GM04504 (cell line): ENCODE measurements at places on chromosomes 7 and 10.
A peak's percentile ranks its signal among the peaks of the same experiment; 100 is the strongest.

- no peak for DNase-seq
These were observed 1.7 kb downstream of the CDK6 start for GRCh38 chr7:92834507-92835260.

GRCh38 chr7:50554431-50555322, 10.5 kb downstream of the DDC start:
- no peak for DNase-seq

DNA sequence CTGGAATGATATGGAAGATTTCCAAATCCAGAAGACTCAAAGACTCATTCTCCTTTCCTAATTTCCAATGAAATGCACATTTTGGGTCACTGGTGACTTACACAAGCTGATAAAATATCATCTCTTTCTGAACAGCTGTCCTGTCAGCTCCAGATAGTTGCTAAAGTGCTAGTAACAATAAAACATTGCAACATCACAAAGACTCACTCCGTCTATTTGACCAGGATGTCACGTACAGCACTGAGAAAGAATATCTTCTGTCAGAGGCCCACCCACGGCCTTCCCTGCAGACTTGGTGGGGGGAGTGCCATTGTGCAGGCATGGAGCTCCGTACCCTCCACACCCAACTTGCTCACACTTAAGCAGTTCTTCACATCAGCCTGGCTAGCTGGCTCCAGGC, 78.9 kb upstream of the EGR2 start:
- peak; percentile 56 for DNase-seq

GRCh38 chr7:47249361-47249760, 332.6 kb downstream of the TNS3 start:
- no peak for DNase-seq

- DNase-seq, result no peak
These were observed 426.4 kb downstream of the TYW1 start for GRCh38 chr7:67423065-67423464.

DNA sequence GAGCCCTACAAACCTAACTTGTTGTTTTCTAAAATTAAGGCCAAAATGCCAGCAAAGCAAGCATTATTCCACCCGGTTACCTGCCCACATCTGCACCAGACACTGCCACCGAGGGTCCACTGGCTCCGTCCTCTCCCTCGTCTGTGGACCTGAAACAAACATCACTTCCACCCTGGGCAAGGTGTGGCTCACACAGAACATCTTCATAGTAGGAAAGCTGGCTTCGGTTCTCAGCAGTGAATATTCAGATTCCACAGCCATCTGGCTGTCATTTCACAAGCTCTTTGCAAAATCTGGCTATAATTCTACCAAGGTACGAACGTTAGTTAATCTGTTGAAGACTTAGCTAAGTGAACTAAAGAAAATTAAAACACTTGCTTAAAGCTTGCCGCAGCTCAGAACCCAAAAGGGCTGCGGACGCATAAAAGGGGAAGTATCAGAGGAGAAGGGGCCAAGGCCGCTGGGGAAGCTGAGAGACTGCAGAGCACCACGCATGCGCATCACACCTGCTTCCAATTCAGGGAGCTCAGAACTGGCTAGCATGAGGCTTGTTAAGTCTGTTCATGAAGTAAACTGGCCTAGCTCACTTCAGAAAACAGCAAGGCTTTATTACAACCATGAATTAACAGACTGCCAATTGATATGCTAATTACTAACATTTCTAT, 46.1 kb downstream of the PTPRN2 start:
- DNase-seq, result no peak

- no peak for DNase-seq
These were observed 3.1 kb upstream of the SMNDC1 start for GRCh38 chr10:110307805-110308204.

- no peak for DNase-seq
These were observed 1.3 kb downstream of the UBE2H start for GRCh38 chr7:129951226-129952085.

GRCh38 chr7:81234896-81235295, 316.0 kb upstream of the SEMA3C start:
- no peak for DNase-seq

DNA sequence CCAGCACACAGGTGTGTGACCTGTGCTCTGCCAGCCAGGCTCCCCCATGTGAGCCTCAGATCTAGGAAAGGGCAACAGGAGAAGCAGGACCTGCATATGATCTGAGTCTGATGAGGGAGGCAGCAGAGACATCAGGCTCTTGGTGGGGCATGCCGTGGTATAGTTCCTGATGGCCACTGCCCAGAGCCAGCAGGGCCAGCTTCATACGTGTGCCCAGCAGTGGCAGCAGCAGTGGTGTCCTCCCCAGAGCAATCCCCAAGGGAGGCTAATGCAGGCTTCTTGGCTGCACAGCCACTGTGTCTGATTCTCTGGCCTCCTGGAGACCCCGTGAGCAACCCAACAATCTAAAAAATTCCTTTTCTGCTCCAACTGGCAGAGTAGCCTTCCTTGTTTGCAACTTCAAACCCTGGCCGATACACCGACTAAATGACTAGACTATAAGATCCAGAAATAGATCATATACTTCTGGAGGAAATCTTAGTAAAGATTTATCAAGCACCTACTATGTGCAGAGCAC, 230.6 kb upstream of the ZMIZ1 start:
- no peak for DNase-seq

- DNase-seq, result no peak
These were observed 3.7 kb downstream of the CCNJ start for GRCh38 chr10:96047004-96047649.

DNA sequence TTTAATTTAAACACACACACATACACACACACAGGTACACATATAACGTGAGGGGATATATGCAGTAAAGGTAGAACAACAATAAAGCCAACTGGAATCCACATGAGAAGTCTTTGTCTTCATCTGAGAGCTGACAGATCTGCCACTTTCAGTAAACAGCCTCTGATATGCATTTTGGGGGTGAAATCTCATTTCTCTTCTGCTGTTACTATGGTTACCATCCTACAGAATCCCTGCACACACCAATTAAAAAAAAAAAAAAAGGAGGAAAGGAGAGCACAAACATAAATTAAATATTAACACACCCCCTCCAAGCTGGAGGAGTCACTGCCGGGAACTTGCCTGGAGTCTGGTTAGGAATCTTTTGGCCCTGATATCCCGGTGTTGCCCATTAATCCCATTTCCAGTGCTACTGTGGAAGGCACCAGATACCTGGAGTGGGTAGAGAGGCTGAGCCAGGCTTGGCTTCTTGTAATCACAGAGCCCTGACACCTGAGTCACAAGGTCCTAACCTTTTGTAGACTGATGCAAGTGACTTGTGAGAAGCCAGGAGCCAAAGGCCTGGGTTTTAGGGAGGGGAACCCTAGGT, 169.1 kb downstream of the LHFPL3 start:
- no peak for DNase-seq

DNA sequence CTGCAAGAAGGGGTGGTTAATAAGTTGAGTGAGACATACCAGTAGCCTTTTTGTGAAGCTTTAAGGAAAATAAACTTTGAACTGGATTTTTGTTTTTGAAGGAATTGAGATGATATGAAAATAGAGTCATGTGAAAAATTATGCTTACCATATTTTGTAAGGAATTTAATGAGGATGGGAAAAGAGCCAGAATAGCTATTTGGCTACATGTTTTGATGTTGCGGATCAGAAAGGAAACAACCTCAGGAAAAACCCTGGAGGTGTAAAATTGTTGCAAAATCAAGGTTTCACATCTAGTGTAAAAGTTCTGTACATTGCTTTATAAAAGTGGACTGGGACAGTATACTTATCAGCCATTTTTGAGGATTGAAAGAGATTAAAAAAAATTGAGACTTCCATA, 15.0 kb downstream of the TBC1D12 start:
- no peak for DNase-seq

DNA sequence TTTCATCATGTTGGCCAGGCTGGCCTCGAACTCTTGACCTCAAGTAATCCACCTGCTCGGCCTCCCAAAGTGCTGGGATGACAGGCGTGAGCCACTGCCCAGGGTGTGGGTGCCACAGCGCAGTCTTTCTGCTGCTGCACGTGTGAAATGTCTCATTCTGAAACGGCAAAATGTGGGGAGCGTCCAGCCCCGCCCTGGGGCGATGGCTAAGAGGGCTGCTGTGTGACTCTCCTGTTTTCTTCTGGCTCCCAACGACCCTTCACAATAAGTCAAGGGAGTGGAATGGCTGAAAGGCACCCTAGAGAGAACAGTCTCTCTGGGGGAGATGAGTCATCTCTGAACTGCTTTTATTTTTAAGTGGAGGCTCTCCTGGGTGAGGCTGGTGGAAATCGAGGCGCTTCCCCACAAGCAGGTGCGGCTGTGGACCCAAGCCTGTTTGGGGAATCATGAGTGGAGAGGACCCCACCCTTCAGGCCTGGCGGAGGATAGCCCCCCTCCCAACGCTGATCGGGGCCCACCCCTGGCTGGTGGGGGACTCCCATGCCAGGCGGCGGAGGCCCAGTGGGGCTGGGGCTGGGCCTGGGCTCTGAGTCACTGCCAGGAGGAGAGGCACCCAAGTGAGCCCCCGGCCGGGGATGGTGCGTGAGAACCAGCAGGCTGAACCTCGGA, 18.0 kb downstream of the ADAP1 start:
- no peak for DNase-seq

DNA sequence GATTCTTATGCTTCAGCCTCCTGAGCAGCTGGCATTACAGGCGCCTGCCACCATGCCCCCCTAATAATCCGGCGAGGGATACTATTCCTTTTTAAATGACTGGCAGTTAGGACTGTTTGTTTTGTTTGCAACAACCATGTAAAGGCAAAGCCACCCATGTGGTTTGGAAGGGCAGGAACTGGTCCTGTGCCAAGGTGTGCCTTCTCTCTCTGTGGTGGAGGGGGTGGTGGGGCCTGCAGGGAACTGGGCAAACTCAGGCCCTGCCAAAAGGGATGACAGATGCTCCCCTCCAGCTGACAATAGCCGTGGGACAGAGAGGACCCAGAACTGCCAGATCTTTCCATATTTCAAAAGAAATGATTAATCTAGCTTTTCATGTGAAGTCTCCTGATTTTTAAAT, 23.5 kb upstream of the WAPL start:
- no peak for DNase-seq

DNA sequence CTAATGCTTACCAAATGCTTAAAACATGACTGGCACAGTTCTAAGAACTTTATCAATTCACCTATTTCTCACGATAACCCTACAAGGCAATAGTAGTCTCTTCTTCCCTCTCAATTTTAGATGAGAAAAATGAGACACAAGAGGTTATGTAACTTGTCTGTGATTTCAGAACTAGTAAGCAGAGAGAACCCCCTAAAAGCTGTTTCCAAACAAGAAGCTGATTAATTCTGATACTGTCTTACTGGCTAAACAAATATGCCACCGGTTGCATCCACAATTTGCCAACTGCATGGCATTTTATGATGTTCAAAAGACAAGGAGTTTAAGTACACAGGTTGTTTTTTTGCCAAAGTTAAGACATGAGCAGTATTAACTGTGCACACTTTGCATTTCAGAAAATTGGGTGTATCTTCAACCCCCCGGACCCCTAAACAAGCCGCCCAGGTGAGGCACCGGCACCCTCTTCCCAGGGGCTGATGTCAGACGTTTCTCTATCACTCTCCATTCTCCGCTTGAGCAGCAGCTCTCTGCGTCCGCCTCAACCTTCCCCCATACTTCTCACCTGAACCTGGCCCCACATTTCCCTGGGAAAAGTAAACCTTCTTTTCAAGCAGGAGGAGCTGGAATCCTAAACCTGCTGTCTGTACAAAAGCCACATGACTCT, 21.7 kb downstream of the RSU1 start:
- no peak for DNase-seq

GRCh38 chr10:86411281-86411841, 44.8 kb upstream of the GRID1 start:
- peak; percentile 81 for DNase-seq

GRCh38 chr10:84158550-84158949, 15.1 kb upstream of the GPR15LG start:
- DNase-seq, result no peak

DNA sequence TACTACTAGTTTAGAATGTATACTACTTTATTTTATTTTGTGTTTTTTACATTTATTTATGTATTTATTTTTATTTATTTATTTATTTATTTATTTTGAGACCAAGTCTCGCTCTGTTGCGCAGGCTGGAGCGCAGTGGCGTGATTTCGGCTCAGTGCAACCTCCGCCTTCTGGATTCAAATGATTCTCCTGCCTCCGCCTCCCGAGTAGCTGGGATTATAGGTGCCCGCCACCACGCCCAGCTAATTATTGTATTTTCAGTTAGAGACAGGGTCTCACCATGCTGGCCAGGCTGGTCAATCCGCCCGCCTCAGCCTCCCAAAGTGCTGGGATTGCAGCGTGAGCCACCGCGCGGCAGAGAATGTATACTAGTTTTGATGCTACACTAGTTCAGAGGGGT, 2.0 kb upstream of the PARD3 start:
- no peak for DNase-seq
